ENCODE measurements at places on chromosomes 3 and 15. TPM values are rescaled to one million over a fixed set of nuclear protein-coding genes. Genes with fewer than 3 reads are reported as not detected.

DNA sequence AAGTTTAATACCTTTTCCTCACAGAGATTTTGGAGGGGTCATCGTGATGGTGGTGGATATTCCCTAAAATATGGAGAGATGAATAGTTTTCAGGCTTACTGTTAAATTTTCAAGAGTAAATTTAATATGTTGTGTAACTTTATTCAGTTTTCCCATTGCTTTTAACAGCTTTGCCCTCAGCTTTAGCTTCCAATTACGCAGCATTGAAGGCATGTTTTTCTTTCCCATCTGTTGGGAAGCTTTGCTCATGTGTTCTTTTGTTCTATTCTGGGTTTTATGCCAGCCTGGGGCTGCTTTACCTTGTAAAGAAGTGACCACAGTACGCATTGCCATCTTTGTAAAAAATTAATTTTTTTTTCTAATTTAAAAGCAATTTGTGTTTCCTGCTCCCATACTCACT, 151.5 kb downstream of the B3GALNT1 start:
- peak; percentile 44 for ATAC-seq

DNA sequence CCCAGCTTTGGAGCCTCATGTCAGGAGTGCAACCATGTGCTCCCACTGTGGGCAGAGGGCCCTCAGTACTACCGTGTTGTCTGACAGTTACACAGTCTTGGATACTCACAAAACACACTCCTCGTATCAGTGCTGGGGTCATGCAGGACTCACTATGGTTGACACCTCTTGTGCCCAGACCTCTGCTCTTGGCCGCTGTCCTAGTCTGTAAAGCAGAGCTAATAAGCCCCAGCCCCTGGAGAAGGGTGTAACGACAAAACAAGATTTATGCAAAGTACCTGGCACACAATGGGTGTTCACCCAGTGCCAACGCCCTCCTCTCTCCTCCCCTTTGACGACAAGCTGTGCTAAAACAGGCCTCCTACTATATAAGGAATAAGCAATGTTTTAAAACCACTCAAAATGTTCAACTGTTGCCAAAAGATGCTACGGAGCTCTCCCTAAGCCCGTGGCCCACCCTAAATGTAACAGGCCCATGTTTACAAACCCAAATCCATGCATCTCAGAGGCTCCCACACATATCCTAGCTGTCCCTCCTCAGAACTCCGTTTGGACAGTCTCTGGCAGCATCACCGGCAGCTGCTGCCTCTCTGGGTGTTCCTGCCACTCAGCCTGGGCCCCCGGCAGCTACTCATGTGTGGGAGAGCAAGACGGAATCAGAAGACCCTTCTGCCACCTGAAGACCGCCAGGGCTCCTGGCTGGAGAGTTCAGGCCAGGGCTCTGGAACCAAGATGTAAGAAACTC, 65.8 kb downstream of the MRPL46 start:
- no peak for ATAC-seq

DNA sequence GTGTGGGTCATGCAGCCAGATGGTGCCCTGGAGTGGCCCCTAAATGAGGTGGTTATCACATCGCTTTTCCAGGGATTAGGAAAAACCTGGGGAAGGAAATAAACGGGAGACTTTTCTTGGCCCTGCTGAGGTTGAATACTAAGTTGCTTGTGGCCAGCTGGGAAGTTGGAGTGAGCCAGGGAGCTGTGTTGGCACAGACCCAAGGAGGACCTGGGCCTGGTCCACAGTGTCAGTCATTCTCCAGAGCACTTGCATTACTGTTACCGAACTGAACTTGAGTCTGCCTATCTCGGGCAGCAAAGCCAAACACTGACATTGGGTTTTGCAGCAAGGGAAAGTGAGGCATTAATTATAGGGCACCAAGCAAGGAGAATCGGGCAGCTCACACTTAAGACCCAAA, 339.0 kb downstream of the GABRB3 start:
- no peak for ATAC-seq

DNA sequence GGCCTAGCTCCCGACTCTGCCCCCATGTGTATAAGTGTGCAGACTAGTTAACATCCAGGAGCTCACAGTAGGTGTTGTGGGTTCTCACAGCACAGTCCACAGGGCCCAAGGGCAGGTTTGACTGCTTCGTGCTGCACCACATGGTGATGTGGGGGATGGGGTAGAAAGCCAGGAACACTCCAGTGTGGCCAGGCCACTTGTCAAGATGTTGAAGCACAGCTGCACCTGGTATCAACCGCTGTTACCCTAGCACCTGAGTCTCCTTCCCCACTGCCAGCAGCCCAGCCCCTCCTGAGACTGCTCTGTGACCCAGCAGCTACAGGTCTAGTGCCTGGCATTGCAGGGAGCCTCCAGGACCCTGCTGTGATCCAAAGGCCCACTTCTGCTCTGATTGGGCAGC, 53.4 kb downstream of the CHDH start:
- no peak for ATAC-seq

GRCh38 chr3:38566215-38566528, 70.0 kb downstream of the EXOG start:
- ATAC-seq = no peak

Gene C3orf33
- total RNA-seq = 3.7 TPM

Gene TF
- 36.7 TPM for total RNA-seq

Gene TMIE
- total RNA-seq = 0.29 TPM

Gene FANCD2OS
- not detected for total RNA-seq
